ENCODE measurements at places on chromosomes 7 and 10.

DNA sequence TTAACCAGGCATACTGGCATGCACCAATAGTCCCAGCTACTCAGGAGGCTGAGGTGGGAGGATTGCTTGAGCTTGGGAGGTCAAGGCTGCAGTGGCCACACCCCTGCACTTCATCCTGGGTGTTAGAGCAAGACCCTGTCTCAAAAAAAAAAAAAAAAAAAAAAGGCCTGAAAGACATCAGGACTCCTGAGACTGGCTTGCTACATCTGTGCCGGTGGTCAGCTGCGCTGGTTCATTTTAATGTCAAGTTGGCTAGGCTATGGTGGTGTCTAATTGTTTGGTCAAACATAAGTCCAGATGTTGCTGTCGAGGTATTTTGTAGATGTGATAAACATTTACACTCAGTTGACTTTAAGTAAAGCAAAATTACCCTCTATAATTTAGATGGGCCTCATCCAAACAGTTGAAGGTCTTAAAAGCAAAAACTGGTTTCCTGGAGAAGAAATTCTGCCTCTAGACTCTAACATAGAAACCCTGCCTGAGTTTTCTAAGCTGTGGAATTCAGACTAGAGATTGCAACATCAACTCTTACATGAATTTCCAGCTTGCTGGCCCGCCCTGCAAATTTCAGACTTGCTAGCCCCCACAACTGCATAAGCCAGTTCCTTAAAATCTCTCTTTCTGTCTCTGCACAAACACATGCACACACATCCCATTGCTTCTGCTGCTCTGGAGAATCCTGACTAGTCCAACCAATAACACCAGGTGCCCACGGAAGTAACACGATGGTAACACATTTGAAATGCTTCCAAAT, 18.2 kb downstream of the MYOF start:
- no peak for DNase-seq

- DNase-seq = no peak
Observed at GRCh38 chr7:10612950-10613349, 360.7 kb upstream of the PHF14 start.

GRCh38 chr7:70571961-70572360, 560.0 kb upstream of the GALNT17 start:
- no peak for DNase-seq

GRCh38 chr7:88111954-88112471, 107.8 kb downstream of the SRI start:
- no peak for DNase-seq

DNA sequence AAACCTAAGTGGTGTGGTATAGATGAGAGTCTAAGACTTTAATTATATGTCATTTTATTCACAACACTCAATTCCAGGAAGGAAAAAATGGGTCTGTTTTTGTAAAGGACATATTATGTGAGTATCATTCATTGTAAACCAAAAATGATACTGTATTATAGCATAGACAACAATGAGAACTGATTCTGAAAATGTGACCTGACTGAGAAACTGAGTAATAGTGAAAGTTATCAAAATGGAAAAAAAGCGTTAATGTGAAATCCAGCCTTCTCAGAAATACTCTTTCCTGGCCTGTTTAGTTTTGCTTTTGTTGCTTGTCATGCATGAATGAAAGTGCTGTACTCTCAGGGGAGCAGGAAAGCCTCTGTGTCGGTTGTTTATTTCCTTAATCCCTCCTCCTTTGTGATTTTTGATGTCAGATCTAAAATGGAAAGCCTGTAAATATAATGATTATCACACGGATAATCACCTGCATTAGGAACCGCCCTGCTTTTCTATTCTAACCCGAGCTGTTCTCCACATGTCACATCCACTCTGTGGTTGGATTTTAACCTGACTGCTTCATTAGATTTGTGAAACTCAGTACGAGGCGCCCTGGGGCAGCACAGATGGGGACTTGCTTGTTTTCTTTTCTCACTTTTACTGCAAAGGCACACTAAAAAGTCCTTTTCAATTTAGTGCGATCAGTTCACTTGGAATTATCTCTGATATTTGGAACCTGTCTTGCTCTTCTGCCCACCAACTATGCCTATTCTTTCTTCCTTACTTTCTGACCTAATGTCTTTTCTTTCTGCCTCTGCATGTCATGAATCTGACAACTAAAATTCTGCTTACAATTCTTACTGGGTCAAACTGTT, 240.9 kb upstream of the KAT6B start:
- DNase-seq = no peak

DNA sequence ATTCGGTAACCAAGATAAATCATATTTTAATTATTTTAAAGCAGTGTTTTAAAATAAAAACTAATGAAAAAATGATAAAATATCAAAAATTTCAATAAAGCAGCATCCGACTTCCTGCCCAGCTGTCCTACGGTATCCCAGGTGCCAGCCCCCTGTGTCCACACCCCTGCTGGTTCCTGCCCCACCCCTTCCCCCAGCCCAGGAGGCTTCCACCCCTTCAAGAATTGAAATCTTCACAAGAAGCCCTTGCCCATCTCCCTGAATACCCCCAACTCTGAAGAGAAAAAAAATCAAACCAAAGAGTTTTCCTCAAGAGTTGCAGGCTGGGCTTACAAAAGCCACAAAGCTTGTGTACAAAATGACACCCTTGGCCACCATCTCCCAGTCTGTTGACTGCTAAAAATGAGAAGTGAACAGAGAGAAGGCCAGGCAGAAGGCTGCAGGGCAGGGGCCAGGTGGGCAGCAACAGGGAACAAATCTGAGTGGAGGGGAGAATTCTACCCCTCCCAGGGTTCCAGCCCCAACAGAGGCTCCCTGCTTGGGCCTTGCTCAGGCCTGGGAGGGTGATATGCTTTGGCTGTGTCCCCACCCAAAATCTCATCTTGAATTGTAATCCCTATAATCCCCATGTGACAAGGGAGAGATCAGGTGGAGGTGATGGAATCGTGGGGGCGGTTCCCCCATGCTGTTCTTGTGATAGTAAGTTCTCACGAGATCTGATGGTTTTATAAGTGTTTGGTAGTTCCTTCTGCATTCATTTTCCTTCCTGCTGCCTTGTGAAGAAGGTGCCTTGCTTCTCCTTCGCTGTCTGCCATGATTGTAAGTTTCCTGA, 14.5 kb downstream of the GPRIN2 start:
- no peak for DNase-seq

- DNase-seq = no peak
Observed at GRCh38 chr7:326809-327232, 36.9 kb downstream of the FOXL3 start.

DNA sequence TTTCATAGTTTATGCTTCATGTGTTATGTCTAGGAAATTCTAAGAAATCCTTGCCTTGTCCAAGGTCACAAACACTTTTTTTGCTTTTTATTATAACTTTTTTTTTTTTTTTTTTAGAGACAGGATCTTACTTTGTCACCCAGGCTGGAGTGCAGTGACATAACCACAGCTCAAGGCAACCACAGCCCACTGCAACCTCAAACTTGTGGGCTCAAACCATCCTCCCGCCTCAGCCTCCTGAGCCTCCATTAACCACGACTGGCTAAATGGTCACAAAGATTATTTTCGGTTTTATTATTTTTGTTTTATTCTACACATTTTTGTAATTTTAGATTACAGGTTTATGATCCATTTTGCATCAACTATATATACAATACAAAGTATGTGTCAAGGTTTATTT, 7.1 kb upstream of the FAM204A start:
- DNase-seq = no peak

DNA sequence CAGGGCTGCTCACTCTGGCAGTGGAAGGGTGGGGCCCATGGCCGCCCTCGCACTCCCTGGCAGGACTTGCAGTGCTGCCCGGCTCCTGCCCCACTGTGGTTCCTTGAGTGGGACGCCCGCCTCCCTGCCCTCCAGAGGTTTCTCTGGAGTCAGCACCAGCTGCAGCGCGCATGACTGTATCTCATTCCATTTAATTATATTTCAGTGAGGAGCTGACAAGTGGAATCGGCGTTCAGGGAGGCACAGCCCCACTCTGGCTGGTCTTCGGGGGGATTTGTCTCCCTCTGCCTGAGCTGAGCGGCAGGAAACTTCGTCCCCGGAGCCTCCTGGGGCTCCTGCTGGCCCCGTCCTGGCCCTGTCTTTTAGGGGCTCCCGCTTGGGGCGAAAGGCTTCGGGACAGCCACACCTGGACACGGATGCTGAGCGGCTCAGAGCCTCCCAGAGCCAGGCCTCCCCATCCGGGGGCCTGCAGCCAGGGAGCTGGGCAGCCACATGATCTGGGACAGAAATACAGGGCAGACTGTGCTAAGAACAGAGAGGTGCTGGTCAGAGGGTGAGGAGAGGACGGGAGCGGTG, 75.3 kb upstream of the NKX6-2 start:
- DNase-seq = no peak

DNA sequence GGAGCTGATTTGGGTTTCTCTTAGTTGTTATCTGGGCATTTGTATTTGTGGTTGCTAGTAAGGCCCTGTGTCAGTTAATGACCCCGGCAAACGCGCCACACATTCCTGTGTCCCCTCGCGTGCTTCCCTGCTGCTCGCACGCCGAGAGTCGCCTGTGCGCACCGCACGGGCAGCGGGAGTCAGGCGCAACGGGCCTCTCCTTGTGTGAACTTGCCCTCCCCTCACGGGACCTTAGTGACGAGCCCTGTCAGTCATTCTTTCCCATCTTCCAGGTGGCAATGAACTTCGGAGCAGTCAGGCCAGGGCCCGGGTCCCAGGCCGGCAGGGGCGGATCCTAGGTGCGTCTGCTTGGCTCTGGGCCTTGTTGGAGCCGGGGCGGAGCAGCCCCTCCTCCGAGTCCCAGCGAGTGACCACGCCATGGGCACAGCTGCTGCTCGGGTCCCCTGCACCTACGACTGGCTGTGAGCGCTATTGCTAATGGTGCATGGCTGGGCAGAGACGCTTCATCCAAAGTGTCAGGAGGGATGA, 12.4 kb upstream of the PRKAR1B start:
- no peak for DNase-seq

DNA sequence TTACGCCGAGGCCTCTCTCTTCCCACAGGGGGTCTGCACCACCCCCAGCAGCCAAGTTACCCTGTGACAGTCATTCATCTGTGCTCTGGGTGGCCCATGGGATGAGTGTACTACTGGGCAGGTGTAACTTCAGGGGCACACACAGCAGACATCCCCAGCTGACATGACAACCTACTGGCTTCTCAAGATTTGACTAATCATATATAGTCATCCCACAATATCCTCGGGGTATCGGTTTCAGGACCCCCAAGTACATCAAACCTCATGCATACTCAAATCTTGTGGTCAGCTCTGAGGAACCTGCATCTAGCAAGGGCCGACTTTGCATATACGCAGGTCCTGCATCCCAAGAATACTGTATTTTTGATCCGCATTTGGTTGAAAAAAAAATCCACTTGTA, 336.9 kb upstream of the C7orf33 start:
- DNase-seq = no peak

- no peak for DNase-seq
Observed at GRCh38 chr7:26049081-26049480, 102.9 kb upstream of the NFE2L3 start.

- no peak for DNase-seq
Observed at GRCh38 chr7:142754681-142755575, 5.7 kb downstream of the PRSS1 start.

DNA sequence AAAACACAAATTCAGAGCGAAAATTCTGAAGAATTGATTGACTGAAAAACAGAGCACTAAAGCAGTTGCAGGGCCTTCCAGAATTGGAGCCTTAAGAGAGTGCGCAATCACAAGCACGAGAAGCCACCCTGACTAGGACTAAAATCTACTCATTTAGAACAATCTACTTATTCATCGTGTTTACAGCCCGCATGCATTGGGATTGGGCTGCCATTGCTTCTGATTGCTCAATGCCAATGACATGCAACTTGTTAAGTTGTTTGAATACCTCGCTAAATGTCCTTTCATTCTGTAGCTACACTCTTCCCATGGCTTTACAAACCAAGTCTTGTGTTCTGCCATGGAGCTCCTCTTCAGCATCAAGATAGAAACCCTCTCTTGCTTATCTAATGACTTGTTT, 425.9 kb upstream of the POM121L12 start:
- no peak for DNase-seq

Data from hepatic stellate cell (primary cell).